ENCODE measurements at places on chromosomes 5 and 9.

- DNase-seq = no peak
Observed at GRCh38 chr5:6490246-6490645, 41.6 kb downstream of the UBE2QL1 start.

DNA sequence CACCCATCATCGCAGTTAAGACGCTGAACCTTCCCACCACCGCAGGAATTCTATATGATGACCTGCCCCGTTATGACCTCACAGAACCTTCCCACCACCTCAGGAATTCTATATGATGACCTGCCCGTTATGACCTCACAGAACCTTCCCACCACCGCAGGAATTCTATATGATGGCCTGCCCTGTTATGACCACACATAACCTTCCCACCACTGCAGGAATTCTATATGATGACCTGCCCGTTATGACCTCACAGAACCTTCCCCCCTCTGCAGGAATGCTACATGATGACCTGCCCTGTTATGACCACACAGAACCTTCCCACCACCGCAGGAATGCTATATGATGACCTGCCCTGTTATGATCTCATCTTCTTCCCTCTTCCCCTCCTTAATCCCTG, 64.3 kb downstream of the IRX1 start:
- no peak for DNase-seq

DNA sequence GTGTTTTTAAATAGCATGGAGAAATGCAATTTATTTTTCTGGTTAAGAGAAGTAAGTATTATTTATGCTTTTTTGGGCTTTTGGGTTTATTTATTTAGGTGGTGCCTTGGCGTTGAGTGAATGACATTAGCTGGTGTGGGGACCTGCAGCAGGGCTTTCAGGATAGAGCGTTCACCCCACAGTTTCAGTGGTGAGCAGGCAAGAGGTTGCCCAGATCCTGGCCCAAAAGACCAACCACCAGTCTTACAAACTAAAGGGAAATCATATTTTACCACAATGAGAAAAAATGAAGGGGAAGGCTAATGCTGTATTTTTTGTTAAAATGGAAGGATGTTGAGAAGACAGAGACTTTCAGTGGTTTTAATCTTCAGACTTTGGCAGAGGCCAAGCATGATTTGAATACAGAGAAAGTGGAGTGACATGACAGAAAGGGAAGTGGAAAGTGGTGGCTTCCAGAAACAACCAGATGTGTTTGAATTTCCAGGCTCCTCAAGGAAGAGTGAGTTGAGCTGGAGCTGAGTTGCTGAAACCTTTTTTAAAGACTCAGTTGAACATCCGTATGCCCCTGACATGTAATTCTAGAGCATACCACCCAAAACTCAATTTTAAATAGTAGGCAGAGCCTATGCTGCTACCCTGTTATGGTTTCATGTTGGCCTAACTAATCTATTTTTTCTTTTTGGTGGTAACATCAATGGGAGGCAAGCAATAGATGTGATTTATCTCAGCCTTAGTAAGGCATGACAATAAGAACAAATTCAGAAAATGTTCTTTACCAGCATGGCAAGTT, 94.8 kb downstream of the AOPEP start:
- DNase-seq = no peak

DNA sequence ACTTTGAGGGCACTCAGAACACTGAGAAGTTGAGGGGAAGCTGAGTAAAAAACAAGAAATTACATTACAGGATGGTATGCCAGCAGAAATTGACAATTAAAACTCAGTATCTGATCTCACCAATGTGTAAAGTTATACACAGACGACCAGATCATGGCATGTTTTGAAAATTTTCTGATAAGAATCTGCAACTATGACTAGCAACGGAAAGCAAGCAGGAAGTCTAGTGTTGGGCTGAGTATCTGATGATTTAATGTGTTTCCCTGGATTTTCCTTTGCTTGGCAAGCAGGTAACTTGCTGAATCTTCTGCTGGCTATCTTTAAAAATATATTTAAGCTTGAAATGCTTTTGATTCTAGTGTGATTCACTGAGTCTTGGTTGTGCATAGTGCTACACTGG, 5.2 kb upstream of the GCNT4 start:
- DNase-seq = no peak

- no peak for DNase-seq
Observed at GRCh38 chr5:65768723-65769346, 46.8 kb downstream of the NLN start.

DNA sequence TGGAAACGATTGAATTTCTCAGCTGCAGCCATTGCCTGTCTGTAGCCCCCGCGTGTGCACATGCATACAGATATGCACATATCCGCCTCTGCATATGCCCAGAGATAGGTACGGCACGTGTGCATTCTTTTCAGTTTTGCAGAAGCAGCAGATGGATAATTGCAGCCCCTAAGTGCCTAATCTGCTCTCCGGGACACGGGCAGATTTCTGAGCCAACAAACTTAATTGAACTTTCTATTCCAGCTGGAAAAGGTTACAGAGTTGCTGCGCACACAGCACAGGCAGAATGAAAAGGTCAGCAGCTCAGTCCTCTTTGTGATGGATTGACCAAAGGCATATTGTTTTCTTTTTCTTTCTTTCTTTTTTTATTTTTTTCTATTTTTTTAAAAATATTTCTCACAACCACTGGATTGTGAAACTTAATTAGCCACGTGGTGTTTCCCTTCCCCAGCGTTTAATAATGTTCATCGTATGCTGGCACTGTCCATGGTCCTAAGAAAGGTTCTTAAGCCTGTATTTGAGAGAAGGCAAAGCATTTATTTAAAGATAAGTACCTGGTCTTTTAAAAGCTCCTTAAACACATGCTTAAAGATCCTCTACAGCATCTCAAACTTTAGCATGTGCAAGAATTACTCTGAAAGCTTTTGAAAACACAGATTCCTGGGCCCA, 270.2 kb upstream of the BRINP1 start:
- DNase-seq = no peak

- no peak for DNase-seq
Observed at GRCh38 chr5:142828797-142829535, 58.8 kb downstream of the ARHGAP26 start.

DNA sequence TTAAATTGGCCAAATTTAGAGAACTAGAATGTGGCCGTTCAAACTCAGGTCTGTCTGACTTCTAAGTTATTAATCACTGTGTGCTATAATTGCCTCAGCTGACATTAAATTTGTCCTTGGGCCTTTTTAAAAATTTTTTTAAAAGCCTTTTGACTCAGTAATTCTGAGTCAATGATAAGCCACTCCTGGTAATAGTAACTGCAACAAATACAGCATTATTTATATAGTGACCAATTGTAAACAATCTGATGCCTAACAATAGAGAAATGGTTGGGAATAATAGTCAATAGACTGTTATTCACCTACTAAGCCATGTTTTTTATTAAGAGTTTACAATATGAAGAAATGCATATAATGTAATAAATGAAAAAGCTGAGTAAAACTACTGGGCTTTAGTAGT, 70.9 kb upstream of the FSD1L start:
- no peak for DNase-seq

GRCh38 chr9:128242124-128242523, 33.7 kb downstream of the GOLGA2 start:
- no peak for DNase-seq

DNA sequence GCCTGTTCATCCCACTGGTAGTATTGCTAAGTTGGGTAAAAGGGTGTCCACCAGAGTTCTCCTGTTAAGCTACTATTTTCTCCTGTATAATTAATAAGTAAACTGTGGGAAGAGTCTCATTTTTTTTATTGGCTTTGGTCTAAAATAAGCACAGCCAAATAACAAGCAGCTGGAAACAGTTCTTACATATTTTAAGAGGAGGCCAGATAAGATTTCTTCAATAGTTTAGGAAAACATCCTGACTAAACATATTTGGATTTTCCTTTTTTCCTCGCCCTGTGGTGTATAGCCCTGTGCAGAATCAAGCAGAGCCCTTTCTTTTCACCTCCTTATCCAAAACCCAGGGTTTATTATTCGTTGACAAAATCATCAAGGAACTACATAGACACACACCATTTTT, 122.2 kb upstream of the ZNF608 start:
- DNase-seq = no peak

GRCh38 chr5:15013654-15014463, 142.3 kb upstream of the ANKH start:
- no peak for DNase-seq

DNA sequence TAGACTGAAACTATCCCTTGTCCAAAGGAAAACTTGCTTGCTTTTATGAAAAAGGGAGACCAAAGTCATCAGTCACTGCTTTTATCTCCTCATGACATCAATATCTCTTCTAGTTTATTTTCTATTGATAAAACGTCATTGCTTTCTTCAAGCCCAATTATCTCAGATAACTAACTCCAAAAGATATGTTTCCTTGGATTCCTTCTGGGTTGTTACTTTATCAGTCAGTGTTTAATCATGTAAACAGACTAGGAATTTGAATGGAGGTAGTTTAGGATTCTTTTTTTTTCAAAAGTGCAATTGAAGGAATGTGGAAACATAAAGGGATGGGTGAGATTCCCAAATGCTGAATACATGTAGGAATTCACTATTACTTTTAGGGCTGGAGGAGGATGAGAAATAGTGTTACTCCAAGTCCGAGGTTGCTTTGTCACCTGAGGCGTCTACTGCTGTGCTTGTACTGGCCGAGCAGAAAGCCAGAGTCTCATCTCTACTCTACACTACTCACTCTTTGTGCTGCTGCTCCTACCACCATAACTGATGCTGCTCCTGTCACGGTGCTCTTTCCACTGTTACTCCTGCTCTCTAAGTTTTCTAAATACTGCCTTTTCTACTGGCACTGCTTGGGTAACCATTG, 1697.1 kb upstream of the NUDT12 start:
- DNase-seq = no peak

DNA sequence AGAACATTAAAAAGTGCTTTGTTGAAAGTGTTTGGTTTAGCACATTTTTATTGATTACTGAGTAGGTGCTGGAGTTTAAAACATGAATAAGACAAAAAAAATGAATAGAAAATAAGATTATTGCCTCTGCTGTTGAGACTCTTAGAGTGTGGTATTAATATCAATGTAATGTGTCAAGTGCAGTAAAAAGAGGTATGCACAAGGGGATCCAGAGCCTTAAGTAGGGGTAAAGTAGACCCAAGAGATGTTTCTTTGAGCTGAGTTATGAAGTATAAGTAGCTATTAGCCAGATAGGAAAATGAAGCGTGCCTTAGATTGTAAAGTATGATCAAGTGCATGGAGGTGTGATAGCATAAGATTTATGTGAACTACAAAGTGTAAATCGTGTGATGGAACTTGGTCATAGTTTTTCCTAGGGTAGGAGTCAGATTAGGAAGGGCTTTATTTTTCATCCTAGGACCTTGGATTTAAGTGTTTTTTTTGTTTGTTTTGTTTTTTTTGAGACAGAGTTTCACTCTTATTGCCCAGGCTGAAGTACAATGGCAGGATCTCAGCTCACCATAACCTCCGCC, 45.2 kb downstream of the NSD1 start:
- DNase-seq = no peak

DNA sequence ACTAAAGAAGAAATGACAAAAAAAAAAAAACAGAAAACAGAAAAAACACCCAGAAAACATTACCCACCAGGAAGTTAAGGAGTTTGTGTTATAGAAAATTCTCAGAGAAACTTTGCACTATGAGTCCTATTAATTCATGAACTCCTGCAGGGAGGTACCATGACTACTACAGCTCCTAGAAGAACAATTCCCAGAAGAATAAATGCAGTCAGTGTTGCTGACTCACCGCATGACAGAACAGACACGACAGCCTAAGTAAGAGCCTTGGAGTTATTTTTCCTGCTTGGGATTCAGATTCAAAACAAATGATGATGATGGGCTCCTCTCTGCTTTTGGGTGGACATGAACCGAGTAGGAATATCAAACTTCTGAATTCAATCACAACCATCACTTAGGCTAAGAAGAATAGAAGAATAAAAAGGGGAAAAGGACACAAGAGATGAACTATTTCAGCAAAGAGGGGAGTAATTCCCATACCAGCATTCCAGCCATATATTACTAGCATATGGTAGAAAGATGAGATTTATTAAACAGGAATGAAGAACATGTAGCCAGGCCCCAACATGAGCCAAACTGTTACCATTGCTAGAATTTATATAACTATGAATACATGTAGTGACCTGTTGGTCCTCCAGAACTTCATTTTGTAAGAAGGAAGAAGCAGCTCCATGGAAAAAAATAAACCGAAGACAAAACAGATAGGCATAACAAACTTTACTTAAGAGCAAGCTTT, 209.6 kb upstream of the PDE4D start:
- no peak for DNase-seq

GRCh38 chr9:108217431-108218349, 638.1 kb downstream of the ACTL7B start:
- no peak for DNase-seq

DNA sequence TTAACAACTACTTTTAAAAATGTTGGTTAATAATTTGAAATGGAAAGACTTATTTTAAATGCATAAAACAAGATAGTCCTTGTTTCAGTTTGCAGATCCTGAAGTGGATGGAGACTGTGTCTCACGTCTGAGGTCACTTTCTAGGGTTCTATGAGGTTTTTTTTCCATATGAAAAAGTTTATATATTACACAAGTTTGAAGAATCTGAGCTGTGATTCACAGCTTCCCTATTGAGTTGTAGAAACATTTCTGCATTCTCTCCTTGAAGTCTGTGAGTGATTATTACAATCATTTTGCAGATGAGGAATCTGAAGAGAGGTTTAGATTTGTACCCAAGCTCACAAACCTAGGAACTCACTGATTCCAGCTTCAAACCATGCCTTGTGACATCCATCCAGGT, 442.5 kb upstream of the KLF4 start:
- DNase-seq = no peak

- DNase-seq = no peak
Observed at GRCh38 chr9:32986971-32987370, 14.5 kb downstream of the APTX start.

- no peak for DNase-seq
Observed at GRCh38 chr5:83281176-83281575, 190.4 kb upstream of the VCAN start.

DNA sequence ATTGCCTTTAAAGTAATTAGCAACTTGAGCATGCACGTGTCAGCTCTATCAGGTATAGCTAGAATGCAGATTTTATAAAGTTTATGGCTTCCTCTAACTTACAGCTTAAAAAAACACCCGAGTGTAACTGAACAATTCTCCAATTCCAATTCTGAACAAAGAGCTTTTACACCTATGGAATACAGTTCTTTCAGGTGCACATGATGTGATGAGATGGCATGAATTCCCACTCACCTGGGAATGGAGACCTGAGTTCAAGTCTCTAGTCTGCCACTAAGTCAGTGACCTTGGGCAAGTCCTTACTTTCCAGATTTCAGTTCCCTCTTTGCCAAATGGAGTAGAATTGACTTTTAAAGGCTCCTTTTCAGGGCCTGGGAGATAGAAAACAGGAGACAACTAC, 1.8 kb downstream of the ZFAND5 start:
- DNase-seq = no peak

GRCh38 chr9:104997536-104997935, 69.6 kb upstream of the ABCA1 start:
- DNase-seq = no peak

GRCh38 chr5:32190095-32190494, 16.0 kb upstream of the GOLPH3 start:
- no peak for DNase-seq

DNA sequence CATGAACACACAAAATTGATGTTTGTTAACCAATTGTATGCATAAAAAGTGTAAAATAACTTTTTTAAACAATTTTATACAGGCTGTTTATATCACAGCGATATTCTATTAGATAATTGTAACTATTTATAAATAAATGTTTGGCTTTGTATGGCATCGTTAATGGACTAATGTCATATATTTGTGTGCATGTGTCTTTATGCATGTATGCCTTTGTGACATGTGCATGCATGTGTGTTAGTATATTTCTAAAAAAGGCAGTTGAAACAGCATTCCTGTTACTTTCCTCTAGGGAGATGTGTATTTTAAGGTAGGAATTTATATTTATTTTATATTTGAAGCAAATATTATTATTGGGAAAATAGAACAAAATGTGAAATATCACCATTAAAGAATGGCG, 268.9 kb downstream of the CDH18 start:
- no peak for DNase-seq
